ENCODE measurements at places on chromosomes 7 and 10.

DNA sequence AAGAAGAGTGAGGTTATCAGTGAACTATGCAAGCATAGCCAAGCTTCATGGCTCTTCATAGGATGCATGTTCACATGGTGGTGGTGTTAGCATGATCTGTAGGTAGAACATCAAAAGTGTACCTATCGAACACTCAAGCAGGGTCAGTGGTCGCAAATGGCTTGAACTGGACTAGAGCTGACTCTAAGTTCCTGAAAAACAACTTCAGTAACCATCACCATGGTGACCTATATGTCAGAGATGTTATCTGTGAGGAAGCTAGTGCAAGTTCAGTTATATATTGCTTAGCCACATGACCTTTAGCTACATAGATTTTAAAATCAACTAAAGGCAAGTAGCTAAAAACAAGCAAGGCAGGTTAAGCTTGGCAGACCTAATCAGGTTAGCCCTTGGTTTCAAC lies 163.1 kb upstream of the AGR3 start:
- DNase-seq = no peak

GRCh38 chr10:3287572-3288445 lies 115.2 kb upstream of the PITRM1 start:
- no peak for DNase-seq

DNA sequence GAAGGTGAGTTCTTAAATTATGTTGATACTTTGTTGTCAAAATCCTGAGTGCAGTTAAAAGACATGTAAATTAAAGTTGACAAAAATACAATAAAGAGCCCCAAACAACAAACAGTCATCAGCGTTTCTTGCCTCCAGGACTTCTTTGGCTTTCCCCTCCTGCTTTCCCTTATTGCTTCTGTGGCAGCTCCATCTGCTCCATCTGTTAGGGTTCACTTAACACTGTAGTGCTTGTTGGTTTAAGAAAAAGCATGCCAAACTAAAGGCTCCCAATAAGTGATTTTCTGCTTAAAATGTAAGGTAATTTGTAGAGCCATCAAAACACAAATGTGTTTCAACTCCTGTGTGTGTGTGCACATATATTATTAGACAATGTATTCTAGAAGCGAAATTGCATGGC lies 254.3 kb upstream of the GNAI1 start:
- DNase-seq = no peak

GRCh38 chr7:87328281-87328680 lies 17.2 kb upstream of the CROT start:
- DNase-seq = no peak

DNA sequence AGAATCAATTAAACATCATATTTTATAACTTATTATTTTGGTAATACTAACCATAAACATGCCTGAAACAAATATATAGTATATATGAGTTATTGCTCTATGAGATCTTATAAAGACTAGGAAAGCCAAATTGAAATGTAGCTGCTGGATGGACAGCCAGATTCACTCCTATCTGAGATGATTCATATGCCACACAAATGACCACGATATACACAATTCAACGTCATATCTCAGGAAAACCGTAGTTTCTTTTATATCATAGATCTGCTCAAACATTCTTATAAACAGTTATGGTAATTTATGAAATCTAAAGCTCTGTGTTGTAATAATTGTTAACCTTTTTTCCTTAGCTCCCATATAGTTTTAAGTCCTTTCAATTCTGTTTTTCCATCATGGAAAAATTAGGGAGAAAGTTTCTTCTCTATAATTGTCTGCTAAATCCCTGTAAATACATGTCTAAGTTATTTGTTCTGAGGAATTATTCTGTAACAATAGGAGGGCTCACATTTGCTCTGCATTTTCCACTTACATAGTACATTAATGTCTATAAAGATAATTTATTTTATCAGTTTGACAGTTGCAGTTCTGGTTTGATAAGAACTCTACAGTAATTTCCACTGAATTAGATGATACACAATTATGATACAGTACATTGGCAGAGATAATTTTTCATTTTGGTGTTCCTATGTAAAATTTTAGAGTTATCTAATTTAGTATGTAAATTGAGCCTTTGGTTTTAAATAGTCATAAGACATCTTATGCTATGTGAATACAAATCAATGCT lies 42.7 kb downstream of the GNAT3 start:
- no peak for DNase-seq

- DNase-seq = no peak
These were observed 208.5 kb downstream of the PTEN start for GRCh38 chr10:88071879-88072278.

DNA sequence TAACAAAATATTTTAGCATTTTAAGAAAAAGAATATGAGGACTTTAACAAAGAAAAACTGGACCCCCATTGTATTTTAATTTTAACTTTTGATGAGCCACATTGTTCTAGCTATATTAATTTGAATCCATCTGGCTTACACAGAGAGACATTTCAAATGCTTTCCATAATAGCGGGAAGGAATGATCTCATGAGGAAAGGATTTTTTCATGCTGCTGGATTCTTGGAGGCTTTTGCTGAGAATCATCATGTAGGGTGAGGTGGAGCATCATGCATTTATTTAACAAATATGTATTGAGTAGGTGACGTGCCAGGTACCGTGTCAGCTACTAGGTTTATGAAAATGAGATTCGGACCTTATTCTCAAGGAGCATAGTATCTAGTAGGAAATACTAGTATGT lies 1006.3 kb downstream of the SORCS1 start:
- DNase-seq = no peak

GRCh38 chr10:6220418-6221191 lies 17.9 kb downstream of the PFKFB3 start:
- DNase-seq = no peak

- DNase-seq = no peak
These were observed 22.6 kb downstream of the COL1A2 start for GRCh38 chr7:94417306-94417705.

- DNase-seq = no peak
These were observed 89.0 kb downstream of the AMPH start for GRCh38 chr7:38542156-38542555.

DNA sequence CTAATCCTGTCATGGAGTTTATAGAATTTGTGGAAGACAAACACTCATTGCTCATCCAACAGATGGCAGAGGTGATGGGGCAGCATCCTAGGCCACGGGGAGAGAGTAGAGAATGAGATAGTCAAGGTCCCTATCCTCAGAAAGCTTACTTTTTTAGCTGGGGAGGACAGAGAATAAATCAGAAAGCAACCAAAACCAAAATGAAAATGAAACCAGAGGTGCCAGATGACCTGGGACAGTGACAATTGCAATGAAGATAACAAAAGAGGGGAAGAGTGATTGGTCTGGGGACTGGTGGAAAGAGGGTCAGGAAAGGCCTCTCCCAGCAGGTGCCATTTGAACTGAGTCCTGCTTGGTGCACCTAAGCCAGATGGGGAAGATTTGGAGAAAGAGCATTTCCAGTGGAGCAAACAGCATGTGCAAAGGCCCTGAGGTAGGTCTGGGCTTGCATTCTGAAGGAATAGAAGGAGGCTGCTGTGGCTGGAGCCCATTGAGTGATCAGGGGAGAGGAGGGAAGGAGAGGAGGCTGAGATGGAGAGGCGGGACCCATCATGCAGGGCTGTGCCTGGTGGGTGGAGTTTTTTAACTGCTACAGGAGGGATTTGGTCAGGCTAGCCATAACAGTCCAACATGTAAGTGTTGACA lies 164.1 kb downstream of the RPS24 start:
- DNase-seq = no peak

DNA sequence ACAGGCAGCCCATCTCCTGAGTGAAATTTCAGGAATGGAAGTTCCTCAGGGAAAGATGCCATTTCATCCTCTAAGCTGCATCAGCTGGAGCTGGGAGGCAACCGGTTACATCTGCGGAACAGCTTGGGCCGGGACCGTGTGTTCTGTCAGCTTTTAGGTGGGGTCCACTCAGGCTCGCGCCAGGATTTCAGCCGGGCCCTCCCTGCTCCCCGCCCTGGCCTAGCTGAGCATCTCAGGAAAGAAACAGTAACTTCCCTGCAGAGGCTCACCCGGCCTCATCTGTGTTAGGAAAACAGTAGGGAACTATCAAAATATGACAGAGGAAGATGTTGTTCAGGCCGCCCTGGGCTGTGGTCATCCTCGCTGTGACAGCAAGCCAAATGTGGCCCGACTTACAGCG lies 110.4 kb downstream of the TRIL start:
- DNase-seq = no peak

DNA sequence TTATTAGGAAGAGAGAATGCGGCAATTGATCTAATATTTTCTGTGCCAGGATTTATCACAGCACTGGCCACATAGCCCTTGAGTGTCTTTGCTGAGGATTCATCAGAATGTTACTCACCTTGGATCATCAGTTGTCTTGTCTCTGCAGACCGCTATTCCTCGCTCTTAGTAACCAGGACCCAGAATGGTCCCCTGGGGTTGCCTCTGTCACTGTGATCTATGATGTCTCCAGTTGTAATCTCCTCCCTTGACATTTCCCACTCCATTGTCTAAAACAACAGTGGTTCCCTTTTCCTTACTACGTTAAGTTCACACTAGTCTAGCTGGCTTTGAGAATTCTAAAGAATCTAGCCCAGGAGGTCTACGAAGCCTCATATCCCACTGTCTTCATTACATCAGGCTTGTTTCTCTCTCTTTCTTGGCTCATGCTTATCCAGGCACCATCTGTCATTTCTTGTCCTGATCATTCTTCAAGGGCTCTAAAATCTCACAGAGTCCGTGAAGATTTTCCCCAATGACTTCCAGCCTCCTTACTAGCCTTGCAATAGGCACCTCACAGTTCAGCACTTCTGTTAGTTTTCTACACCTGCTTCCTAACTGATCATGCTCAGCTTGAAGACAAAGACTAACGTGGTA lies 125.8 kb downstream of the CUBN start:
- no peak for DNase-seq

All from DND-41 (cell line).